Cardiac muscle cell (in vitro differentiated cells and primary cell): ENCODE measurements at places on chromosomes 2 and 18. TPM values are rescaled to one million over a fixed set of nuclear protein-coding genes. Genes with fewer than 3 reads are reported as not detected.
A peak's percentile ranks its signal among the peaks of the same experiment; 100 is the strongest.

The PRSS56 gene
- total RNA-seq = not detected in 2 replicates

DNA sequence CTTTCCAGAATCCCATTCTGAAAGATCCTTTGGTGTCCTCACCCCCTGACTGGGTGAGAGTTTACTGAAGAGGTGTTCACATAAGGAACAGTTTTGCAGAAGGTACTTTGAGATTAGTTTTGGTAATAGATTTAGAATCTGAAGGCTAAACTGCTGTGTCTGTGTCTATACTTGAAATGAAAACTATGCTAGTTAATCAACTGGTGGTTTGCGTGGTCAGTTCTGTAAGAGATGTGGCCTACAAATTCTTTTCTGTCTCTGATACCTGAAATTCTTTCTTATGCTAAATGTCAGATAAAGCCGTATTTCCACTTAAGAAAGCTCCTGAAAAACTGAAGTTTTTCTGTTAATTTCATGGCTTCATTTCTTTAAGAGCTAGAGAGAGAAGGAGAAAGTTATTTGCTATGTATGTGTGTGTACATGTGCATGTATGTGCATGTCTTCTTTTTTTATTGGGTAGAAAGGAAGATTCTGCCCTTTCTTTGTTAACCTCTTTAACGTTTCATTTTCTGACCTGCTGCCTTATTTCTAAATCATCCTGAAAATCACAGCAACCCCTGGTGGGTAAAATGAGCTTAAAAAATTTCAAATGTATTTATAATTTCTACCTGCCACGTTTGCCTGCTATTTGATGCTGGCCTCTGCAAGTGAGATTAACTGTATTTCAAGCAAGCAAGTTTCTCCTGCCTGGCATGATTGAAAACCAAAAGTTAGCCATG, 552.0 kb upstream of the NRP2 start:
- no peak for DNase-seq

GRCh38 chr2:219684721-219685689, 57.6 kb downstream of the SLC4A3 start:
- DNase-seq = peak; percentile 91

- peak; percentile 60 for DNase-seq
Observed at GRCh38 chr2:24272907-24273306, 87.4 kb downstream of the ITSN2 start.

The SLC5A6 gene
- total RNA-seq = 28.4 and 42.9 TPM in 2 replicates

The SPC25 gene
- 3.3 and 10.1 TPM in 2 replicates for total RNA-seq

DNA sequence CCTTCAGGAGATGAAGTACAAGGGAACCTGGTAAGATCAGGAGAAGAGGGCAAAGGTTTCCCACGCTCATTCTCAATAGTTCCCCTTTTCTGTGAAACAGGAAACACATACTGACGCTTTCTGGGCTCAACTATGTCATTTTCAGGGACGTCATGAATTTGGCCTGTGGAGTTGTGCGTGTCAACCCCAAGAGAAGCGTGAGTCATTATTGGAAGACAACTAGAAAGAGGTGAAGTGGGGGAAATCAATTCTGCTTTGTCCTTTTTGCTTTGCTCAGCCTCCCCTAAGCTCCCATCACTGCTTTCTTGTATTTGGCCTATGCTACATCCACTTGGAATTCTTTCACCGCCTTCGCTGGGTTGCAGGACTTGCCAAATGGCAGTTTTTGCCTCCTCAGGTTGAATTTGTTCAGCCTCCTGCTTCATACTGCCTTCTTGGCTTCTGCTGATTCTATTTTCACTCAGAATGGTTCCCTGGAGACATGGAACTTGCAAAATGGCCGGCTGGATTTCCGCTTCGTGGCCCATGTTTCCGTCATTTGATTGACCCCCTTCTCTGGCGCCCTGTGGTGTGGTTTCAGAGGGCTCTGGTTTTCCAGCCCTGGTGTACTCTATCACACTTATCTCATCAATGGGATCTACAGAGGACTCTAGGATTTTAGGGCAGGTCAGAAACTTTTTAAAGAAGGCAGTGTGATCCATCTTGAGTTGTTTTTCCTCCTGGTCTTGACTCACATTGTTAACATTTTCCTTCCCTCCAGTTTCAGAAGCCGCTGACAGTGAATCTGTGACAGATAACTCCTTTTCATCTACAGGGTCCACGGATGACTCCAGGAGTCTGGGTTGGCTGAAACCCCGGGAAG, 93.3 kb downstream of the ALPK2 start:
- DNase-seq = no peak

- DNase-seq = no peak
Observed at GRCh38 chr2:62369541-62370202, 136.3 kb downstream of the TMEM17 start.

The CHRNG gene
- total RNA-seq = 0.04 TPM in 1 of 2 replicates, not detected in the other

GRCh38 chr2:113979191-113980128, 89.6 kb downstream of the ACTR3 start:
- no peak for DNase-seq

DNA sequence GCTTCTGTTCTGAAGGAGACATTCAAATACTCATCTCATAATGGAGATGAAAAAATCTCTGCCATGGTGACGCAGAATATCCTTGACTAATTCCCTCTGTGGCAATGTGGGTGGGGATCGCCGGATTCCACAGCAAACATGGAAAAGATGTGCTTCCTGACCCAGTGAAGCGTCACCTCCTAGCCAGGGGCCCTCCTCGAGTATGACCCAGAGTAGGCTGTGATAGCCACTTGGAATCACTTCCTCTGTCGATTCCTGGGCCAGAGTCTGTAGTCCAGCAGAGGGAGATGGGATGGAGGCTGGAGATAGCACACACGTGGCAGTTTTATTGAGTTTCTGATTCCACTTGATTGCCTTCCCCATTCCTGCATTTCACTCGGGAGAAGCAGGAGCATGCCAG, 36.8 kb downstream of the DRC1 start:
- DNase-seq = peak; percentile 41

DNA sequence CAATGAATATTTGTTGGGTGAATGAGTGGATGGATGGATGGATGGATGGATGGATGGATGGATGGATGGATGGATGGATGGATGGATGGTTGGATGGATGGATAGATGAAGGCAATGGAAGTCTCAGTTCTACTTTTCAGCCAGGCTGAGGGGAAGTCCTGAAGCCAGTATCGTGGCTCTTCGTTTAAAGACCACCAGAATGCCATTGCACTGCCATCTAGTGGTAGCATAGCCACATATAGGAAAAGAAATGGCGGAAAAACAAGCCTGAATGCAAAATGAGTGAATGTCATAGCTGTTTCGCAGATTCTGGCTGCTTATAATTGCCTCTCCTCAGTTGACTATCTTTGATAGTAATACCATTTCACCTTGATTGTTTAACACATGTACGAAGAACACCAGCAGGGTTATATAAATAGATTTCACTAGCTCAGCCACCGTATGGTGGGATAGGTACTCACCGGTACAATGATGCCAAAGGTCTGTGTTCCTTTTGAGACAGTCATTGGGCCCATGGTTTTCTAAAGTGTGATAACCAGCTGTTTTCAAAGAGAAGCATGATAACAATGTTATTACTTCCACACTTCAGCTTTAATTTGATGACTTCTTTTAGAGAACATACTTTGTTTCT, 62.3 kb upstream of the GREB1L start:
- DNase-seq = peak; percentile 82

GRCh38 chr2:16031848-16032159, 91.5 kb downstream of the MYCN start:
- no peak for DNase-seq

DNA sequence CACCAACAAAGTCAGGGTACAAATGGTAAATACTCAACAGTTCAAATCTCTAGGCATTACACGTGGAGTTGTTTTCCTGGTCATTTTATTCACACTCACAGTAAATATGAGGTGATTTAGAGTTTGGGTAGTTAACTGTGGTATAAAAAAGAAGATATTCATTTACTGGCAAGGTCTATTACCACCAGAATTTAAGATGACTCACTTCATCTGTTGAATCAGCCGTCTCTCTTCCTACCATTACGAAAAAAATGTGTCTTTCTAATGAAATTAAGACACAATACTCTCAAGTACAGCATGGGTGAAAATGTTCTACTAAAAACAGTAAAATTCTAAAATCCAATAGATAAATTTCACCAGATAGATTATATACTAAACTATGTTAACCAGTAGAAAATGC, 21.0 kb upstream of the GPR75 start:
- DNase-seq = peak; percentile 68

DNA sequence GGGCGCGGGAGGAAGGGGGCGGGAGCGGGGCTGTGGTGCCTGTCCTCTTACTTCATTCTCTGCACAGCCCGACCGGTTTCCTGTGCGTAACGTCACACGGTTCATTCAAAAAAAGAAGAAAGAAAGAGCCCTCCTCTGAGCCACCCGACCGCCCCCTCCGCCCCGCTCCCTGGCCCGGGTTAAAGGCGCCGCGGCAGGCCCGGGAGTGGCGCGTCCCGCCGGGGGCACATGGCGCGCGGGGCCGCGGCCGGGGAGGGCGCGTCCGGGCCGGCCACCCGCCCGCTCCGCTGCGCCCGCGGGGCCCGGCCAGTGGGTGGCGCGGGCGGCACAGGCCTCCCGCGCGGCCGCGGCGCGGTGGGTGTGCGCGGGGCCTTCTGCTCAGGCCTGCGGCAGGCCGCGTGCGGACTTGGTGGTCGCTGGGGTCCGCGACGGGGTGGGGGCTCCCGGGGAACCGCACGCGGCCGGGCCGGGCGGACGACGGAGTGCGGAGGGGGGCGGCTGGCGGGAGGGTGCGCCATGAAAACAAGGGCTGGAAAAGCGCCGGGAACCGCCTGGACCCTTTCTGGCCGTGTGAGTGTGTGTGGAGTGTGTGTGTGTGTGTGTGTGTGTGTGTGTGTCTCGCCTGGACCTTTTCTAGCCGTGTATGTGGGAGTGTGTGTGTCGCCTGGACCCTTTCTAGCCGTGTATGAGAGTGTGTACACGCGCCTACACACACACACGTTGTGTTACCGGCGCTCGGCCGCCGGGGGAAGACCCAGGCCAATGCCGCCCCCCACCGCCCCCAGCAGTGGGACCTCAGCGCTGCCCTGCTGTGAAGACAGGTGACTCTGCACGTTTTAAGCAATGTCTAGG, 780 bp upstream of the BCL2 start:
- peak; percentile 78 for DNase-seq

GRCh38 chr18:54528942-54529376, 62.1 kb upstream of the DYNAP start:
- no peak for DNase-seq

GRCh38 chr2:119407430-119408220, 24.0 kb upstream of the TMEM37 start:
- DNase-seq = peak; percentile 74

The MYO3B gene
- not detected in 2 replicates for total RNA-seq

- DNase-seq = no peak
Observed at GRCh38 chr2:181117206-181117925, 137.0 kb downstream of the UBE2E3 start.

DNA sequence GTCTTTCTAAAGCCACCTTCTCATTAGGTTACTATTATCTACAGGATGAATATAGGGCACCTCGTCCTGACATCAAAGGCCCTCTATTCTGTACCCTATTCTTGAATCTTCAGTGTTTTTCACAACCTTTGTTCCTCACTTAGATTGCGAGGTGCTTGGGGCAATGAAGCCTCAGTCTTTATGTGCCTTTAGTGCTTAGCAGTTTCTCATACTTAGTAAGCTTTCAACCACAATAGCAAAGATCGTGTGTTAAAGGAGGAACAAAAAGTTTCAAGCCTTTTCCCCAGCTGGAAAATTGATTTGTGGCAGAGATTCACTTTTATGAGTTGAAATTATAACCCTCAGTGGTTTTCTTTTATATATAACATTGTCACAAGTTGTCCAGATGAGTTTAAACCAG, 226.9 kb downstream of the MYO3B start:
- no peak for DNase-seq

DNA sequence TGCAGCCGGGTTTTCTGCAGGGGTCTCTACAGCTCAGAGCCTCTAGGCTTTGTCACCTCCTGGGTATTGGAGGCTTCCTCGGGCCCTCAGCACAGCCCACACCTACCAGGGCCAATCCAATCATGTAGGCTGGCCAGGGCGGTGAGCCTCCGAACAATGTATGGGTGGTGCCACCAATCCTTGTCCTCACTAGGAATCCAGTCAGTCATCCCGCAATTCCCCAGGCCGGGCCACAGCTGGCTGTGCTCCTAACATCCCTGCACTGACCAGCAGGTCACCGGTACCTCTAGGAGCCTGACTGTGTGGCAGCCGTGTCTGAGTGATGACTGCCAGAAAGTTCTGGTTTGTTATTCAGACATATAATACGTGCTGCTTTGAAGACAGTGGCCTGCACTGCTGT, 129.4 kb downstream of the SH3RF3 start:
- DNase-seq = no peak

DNA sequence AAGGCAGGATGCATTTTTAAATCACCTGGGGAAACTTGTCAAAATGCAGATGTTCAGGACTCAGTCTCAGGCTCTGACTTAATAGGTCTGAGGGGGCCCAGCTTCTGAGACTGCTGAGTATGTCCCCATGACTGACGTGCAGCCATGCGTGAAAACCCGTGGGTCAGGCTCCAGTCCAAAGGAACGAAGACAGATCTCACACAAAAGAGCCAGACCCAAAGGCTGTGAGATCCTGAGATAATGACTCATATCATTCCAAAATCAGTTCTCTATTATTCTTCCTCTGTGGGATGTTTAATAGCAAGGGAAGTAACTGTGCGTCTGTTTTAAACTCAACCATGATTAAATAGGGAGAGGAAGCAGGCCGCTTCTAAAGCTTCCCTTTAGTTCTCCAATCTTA, 107.4 kb upstream of the ACAA2 start:
- no peak for DNase-seq

- no peak for DNase-seq
Observed at GRCh38 chr2:74715880-74716279, 61.8 kb downstream of the SEMA4F start.

The CIAO1 gene
- total RNA-seq = 97.3 and 117 TPM in 2 replicates

The CCDC121 gene
- total RNA-seq = 4.2 and 6.1 TPM in 2 replicates
